ENCODE measurements at places on chromosomes 11 and 22.

GRCh38 chr11:94946812-94947211, 26.5 kb downstream of the CWC15 start:
- DNase-seq = no peak

DNA sequence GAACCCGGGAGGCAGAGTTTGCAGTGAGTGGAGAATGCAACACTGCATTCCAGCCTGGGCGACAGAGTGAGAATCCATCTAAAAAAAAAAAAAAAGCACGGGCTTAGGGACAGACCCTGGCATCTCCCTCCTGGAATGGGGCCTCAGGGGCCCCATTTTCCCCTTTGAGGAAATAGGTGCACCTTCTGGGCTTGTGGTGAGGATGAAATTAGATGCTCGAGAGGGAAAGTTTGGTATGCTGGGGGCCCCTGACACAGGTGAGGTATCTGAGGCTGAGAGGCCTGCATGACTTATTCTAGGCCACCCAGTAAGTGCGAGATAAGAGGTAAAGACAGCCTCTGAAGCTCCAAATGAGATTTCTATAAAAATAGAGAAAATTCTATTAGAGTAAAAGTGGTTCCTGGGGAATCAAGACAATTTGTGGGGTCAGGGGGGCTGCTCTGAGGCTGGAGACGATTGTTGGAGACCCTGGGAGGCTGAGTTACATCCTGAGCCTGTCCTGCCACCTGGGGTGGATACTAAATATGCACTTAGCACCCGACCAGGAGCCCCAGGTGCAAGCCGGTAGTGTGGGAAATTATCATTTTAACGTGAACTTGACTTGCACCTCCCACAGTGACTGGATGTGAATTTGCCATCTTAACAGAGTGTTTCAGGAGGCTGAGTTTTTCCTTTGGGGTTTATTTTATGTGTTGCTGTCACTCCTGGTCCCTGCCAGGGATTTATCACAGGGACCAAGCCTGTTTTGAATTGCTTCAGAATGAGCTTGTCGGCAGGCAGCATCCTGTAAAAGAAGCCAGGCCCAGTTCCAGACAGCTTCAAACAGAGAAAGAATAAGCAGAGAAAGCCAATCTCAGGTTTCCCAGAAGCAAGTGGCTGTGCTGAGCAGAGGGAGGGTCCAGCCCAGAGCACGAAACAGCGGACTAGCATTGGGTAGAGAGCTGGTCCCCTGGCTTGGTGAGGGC, 48.4 kb upstream of the TSKU start:
- no peak for DNase-seq

- no peak for DNase-seq
These were observed 1.8 kb downstream of the MS4A4A start for GRCh38 chr11:60282286-60282685.

GRCh38 chr11:64251016-64251752, at the start of gene PLCB3:
Gene PLCB3, plus strand, starts transcription at chr11:64251530. Its CDS starts 120 bp downstream, at chr11:64251650.
- no peak for DNase-seq

DNA sequence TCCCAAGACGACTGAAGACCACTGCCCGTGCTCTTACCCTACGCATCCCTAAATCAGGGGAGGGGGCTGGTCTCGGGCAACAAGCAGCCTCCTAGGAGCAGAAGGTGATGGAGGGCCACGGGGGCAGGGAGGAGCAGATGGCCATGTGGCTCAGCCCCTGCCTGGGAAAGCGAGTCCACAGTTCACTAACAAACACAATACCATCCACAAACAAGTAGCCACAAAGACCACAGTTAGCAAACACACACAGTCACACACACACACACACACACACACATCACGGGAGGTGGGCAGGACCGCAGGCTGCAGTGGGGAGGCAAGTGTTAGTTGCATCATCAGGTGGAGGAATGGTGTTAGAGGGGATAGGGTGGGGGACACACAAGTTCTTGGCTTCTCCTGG, 13.2 kb upstream of the FXYD2 start:
- DNase-seq = no peak

GRCh38 chr22:40364431-40364830, 6.0 kb upstream of the SGSM3 start:
- DNase-seq = no peak
